ENCODE measurements at places on chromosomes 5 and 9.
A peak's percentile ranks its signal among the peaks of the same experiment; 100 is the strongest.

DNA sequence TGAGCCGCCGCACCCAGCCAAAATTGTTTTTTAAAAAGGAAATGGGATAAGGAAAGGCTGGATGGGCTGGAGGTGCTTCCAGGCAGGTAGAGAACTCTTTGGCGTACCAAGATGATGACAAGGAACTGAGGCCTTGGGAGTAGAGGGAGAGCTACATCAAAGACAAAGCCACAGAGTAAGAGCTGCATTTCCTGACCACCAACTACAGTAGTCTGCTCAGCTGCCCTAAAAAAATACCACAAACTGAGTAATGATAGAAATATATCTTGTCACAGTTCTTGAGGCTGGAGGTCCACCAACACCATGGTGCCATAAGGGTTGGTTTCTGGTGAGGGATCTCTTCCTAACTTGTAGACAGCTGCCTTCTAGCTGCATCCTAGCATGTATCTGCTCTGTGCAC lies 8.2 kb downstream of the OR1K1 start:
- H3K4me1 ChIP-seq: no peaks in the 10 kb centered on the region
- H3K27ac ChIP-seq: no peak overlapping the region
- no peak overlapping the region for H3K4me3 ChIP-seq
- H3K36me3 ChIP-seq: no peaks in the 10 kb centered on the region
- DNase-seq: no peak
- no peaks in the 10 kb centered on the region for H3K27me3 ChIP-seq

GRCh38 chr5:120504057-120504456 lies 40.0 kb downstream of the PRR16 start:
- no peak for DNase-seq
- H3K4me3 ChIP-seq: no peak overlapping the region
- H3K36me3 ChIP-seq: no peaks in the 10 kb centered on the region
- H3K4me1 ChIP-seq: no peaks in the 10 kb centered on the region
- no peaks in the 10 kb centered on the region for H3K27me3 ChIP-seq

DNA sequence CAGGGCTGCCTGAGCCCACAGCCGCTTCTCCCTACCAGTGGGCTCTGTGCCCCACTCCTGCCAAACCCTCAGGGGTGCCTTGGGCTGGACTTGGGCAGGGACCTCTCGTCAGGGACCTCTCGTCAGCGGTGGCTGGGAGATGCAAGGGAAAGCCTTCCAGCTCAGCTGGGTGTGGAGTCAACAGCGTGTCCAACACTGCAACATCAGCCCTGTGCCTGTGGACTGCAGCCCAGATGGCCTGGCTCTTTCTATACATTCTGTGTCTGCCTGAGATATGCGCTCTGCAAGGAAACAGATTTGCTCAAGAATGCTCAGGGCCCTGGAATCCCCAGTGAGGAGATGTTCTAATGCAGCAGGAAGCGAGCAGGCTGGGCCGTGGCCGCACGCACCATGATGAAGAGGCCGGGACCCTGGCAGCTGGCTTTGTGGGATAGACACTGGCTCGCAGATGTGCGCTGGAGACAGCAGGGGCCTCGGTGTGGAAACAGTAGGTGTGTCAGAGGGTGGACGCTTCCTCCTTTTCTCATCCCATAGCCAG lies 85.0 kb upstream of the COL5A1 start:
- DNase-seq: peak; percentile 4
- H3K27ac ChIP-seq: no peak overlapping the region
- no peak overlapping the region for H3K4me3 ChIP-seq
- H3K4me1 ChIP-seq: peaks cover 3% of the 10 kb centered on the region
- no peaks in the 10 kb centered on the region for H3K36me3 ChIP-seq
- H3K27me3 ChIP-seq: no peaks in the 10 kb centered on the region

- no peak overlapping the region for H3K27ac ChIP-seq
- no peak for DNase-seq
- H3K27me3 ChIP-seq: no peaks in the 10 kb centered on the region
- no peaks in the 10 kb centered on the region for H3K36me3 ChIP-seq
- no peaks in the 10 kb centered on the region for H3K4me1 ChIP-seq
- no peak overlapping the region for H3K4me3 ChIP-seq
Observed at GRCh38 chr9:96587338-96588315, 32.0 kb downstream of the CDC14B start.

- H3K4me1 ChIP-seq: no peaks in the 10 kb centered on the region
- H3K27ac ChIP-seq: no peak overlapping the region
- no peak for DNase-seq
- H3K4me3 ChIP-seq: no peak overlapping the region
- peaks cover 24% of the 10 kb centered on the region for H3K36me3 ChIP-seq
- no peaks in the 10 kb centered on the region for H3K27me3 ChIP-seq
Observed at GRCh38 chr9:137764981-137765380, 112.6 kb upstream of the CACNA1B start.

DNA sequence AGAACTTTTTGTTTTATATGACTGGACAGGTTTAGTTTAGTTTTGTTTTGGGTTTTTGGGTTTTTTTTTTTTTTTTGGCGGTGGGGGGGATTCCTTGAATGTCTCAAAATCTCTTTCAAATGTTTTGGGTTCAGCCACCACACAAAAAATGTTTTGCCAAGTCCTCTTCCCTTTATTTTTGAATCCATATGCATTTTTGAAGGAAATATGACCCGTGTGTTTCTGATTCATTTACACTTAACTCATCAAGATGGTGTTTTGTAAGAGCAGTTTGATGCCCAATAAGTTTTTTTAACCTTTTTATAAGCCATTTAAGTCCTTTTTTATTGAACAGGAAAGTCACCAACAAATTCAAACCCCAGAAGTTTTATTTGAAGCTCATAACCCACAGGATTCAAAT lies 209.8 kb downstream of the CWC27 start:
- H3K27me3 ChIP-seq: no peaks in the 10 kb centered on the region
- DNase-seq: no peak
- H3K4me3 ChIP-seq: no peak overlapping the region

DNA sequence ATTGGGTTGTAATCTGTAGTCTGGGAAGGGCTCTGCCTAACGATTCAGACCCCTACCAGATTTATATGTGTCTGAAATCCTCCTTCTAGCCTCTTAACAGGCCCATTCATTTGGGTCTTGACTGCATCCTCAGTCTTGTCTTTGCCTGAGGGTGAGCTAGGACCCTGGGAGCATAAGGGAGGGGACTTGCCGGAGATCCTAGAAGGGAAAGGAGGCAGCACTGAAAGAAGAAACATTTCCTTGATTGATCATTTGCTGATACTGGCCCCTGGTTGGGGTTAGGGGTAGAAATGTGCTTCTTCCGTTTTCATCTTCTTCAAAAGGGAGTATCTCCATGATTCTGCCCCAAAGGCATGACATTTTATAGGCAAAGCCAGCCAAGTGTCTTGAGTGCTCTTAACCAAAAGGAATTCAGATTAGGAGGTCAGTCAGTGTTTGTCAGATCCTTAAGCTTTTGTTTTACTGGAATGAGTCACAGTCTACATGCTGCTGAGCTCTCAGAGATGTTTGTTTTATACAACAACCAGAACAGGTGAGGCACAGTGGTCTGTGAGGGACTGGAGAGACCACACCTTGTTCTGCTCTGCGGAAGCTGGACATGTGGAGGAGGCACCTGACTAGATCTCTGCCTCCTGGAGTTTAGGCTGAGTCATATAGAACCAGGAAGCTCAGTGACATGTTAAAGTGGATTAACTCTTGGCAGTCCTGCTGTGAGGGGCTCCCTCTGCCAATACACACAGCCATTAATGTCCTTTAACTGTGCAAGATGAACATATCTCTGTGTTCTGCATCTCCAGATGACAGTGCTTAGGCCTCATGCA lies 37.7 kb downstream of the PCDHAC2 start:
- H3K27ac ChIP-seq: no peak overlapping the region
- no peaks in the 10 kb centered on the region for H3K36me3 ChIP-seq
- H3K4me1 ChIP-seq: no peaks in the 10 kb centered on the region
- DNase-seq: no peak
- no peak overlapping the region for H3K4me3 ChIP-seq
- H3K27me3 ChIP-seq: no peaks in the 10 kb centered on the region

- peak within 1 kb of the TSS; percentile 97 for H3K4me3 ChIP-seq
- no peak for DNase-seq
- H3K27ac ChIP-seq: peak within 1 kb of the TSS; percentile 34
- peaks cover 7% of the 10 kb centered on the region for H3K36me3 ChIP-seq
- no peaks in the 10 kb centered on the region for H3K27me3 ChIP-seq
- H3K4me1 ChIP-seq: no peaks in the 10 kb centered on the region
Observed at GRCh38 chr9:135479469-135480052, at the start of gene PPP1R26. Gene PPP1R26 (plus strand): TSS chr9:135479782. CDS start chr9:135484511, 4,729 bp downstream.

DNA sequence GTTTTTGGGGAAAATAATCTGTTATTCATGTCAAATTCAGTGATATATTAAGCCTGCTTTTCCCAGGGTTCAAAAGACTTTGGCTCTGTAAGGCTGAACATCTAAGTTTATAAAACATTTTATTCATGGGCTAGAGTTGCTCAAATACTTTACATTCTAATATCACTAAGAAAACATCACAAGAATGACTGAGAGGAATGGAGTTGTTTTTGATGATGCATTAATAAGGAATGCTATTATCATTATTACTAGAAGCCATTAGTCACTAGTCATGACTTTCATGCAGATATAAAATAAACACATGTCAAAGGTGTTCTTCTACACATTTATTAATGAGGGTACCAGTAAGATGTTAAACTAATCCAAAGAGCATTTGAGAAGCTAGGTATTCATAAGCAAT lies 185.5 kb upstream of the KCNN2 start:
- H3K36me3 ChIP-seq: no peaks in the 10 kb centered on the region
- no peaks in the 10 kb centered on the region for H3K4me1 ChIP-seq
- no peak overlapping the region for H3K4me3 ChIP-seq
- no peak for DNase-seq
- no peak overlapping the region for H3K27ac ChIP-seq

- no peak overlapping the region for H3K4me3 ChIP-seq
- H3K27me3 ChIP-seq: no peaks in the 10 kb centered on the region
- no peak for DNase-seq
- H3K4me1 ChIP-seq: peaks cover 3% of the 10 kb centered on the region
- H3K27ac ChIP-seq: no peak overlapping the region
- H3K36me3 ChIP-seq: no peaks in the 10 kb centered on the region
Observed at GRCh38 chr5:16510098-16510497, 44.5 kb upstream of the ZNF622 start.

- H3K36me3 ChIP-seq: no peaks in the 10 kb centered on the region
- H3K4me1 ChIP-seq: peaks cover 5% of the 10 kb centered on the region
- peak overlapping the region; percentile 96 for H3K27ac ChIP-seq
Observed at GRCh38 chr9:96554326-96554725, 65.3 kb downstream of the CDC14B start.

GRCh38 chr5:139335811-139336210 lies 5.8 kb upstream of the PAIP2 start:
- DNase-seq: no peak
- H3K27ac ChIP-seq: peak overlapping the region; percentile 40
- no peak overlapping the region for H3K4me3 ChIP-seq

GRCh38 chr9:82558855-82559630 lies 503.9 kb downstream of the RASEF start:
- no peaks in the 10 kb centered on the region for H3K4me1 ChIP-seq
- no peak overlapping the region for H3K4me3 ChIP-seq
- no peak for DNase-seq
- no peak overlapping the region for H3K27ac ChIP-seq
- no peaks in the 10 kb centered on the region for H3K27me3 ChIP-seq

- H3K36me3 ChIP-seq: no peaks in the 10 kb centered on the region
- H3K27me3 ChIP-seq: no peaks in the 10 kb centered on the region
Observed at GRCh38 chr9:16833296-16833835, 37.1 kb downstream of the BNC2 start.

- no peak for DNase-seq
- no peak overlapping the region for H3K4me3 ChIP-seq
- H3K36me3 ChIP-seq: no peaks in the 10 kb centered on the region
- H3K27me3 ChIP-seq: no peaks in the 10 kb centered on the region
- no peaks in the 10 kb centered on the region for H3K4me1 ChIP-seq
- no peak overlapping the region for H3K27ac ChIP-seq
Observed at GRCh38 chr9:131661568-131662288, 78.1 kb downstream of the RAPGEF1 start.

GRCh38 chr9:100281676-100282387 lies 70.9 kb downstream of the TEX10 start:
- no peaks in the 10 kb centered on the region for H3K4me1 ChIP-seq
- no peak overlapping the region for H3K27ac ChIP-seq
- no peaks in the 10 kb centered on the region for H3K27me3 ChIP-seq
- peaks cover 23% of the 10 kb centered on the region for H3K36me3 ChIP-seq
- no peak for DNase-seq

DNA sequence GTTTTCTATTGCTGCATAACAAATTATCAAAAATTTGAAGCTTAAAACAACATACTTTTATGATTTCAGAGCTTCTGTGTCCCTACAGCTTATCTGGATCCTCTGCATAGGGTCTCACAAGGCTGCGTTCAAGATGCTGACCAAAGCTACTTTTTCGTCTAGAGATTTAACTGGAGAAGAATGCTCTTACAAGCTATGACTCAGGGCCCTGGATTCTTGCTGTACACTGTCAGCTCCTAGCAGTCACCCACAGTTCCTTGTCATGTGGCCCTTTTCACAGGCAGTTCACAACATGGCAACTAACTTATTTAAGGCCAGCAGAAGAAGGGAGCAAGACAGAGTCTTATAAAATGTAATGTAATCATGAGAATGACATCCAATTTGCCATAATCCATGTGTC lies 70.8 kb upstream of the FAM174A start:
- H3K27me3 ChIP-seq: no peaks in the 10 kb centered on the region
- no peak for DNase-seq
- no peak overlapping the region for H3K27ac ChIP-seq
- H3K4me3 ChIP-seq: no peak overlapping the region

DNA sequence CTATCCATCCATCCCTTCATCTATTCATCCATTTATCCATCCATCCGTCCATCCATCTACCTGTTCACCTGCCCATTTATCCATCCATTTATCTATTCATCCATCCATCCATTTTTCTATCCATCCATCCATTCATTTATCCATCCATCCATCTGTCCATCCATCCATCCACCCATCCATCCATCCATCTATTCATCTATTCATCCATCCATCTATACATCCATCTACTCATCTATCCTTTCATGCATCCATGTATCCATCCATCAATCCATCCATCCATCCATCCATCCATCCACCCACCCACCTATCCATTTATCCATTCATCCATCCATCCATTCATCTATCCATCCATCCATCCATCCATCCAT lies 10.8 kb downstream of the COL27A1 start:
- H3K4me3 ChIP-seq: no peak overlapping the region
- no peaks in the 10 kb centered on the region for H3K36me3 ChIP-seq

- DNase-seq: no peak
- no peak overlapping the region for H3K27ac ChIP-seq
- peaks cover 7% of the 10 kb centered on the region for H3K4me1 ChIP-seq
Observed at GRCh38 chr5:168879331-168879730, 300.2 kb upstream of the PANK3 start.

GRCh38 chr9:127968700-127969383 lies 11.9 kb downstream of the EEIG1 start:
- H3K4me1 ChIP-seq: peaks cover 43% of the 10 kb centered on the region
- H3K36me3 ChIP-seq: no peaks in the 10 kb centered on the region
- no peak overlapping the region for H3K4me3 ChIP-seq
- H3K27ac ChIP-seq: peak overlapping the region; percentile 77

DNA sequence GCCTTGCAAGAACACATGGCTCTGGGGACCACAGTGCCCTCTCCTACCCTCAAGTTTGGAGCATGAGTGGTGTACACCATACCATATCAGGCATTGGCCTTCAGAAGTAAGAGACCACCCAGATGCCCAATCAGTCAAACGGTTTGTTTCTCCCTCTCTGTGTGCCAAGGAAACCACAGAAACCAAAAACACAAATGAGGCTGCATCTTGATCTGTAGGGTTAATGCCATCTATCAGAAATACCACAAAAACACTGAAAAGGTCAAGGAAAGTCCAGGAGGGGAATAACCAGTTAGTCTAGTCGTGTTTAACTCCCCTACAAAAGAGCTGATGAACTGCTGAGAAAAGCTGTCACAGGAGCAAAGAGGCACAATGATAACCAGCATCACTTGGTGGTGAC lies 78.4 kb downstream of the INSYN2B start:
- H3K27me3 ChIP-seq: no peaks in the 10 kb centered on the region
- no peaks in the 10 kb centered on the region for H3K36me3 ChIP-seq
- no peak for DNase-seq
